AML-193 (cell line): ENCODE measurements at places on chromosomes 2 and 18.

DNA sequence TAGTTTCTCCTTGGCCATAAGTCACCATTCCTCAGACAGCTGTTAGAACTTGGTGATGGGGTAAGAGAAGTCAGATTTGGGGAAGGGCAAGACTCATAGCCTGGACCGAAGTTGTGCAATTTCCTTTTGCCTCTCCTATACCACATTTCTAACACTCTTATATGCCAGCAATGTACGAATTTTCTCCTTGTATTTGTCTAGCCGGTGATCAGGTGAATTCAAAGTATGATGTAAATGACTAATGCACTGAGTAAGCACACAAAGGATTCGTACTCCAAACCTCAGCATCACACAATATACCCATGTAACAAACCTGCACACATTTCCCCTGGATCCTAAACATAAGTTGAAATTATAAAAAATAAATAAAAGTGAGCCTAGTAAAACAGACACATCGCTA lies 1143.5 kb upstream of the CELF4 start:
- DNase-seq = no peak

DNA sequence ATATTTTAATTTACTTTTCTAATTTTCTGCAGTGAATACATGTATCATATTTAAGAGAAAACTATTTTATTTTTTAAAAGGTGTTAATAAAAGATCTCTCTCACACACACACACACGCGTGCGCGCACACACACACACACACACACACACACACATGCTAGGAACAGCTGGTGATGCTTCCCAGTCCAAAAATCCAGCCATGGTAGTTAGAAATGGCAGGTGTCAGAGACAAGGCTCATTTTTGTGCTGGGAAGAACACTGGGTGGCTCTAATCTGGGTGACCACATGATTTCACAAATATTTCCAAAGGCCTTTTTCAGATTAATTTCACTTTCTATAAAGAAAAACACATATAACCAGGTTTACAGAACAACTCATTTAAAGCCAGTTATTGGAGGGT lies 104.5 kb upstream of the NCK2 start:
- no peak for DNase-seq

DNA sequence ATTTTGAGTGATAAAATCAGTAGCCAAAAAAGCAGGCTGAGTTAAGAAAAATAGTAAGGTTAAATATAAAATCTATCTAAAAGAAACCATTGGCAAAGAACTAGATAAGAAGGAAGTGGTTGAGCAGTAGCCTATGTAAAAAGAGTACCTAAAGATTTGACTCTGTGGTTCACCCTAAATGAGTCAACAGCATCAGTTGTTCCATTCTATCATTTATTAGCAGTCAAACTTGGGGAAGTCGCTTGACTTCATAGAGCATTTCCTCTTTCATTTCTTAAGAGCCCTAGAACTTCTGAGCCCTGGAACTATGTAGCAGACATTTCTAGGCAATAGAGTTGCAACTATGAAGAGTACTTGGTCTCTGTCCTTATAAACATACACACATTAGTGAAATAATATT lies 381.7 kb downstream of the NUP35 start:
- DNase-seq = no peak

DNA sequence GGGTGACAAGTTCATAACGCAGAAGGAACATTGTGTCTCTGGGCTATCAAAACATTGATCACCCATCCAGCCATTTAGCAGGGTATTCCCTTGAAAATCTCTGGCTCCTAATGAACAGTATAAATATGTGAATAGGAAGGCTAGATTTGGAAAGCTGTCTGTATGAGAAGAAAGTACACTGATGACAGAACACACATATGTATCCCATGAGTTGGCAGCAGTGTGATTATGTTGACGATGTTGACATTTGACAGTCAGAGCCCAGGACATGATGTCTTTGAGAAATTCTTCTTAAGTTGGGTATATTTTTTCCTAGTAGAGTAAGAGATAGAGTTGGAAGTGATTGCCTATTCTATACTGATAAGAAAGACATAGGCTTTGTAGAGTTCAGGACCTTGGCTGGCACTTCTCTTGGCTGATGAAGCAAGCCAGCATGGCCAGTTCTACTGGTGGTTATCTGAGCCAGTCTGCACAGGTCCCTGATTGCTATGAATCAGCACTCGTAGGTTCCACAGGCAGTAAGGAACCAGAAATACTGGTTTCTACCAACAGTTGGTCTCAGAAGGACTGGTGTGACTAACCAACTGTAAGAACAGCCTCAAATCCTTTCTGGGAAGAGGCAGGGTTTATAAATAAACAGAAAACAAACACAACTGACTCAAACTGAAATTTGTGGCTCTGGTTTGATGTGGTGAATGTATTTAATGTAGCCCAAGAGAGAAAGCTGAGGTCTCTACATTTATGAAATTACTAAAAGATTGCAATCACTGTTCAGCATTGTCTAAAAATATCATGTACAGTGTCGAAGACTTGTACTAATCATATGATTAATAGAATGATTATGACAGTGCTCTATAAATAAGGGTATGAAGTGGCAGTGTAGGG lies 43.9 kb upstream of the RAPH1 start:
- DNase-seq = no peak

GRCh38 chr2:129400826-129401225 lies 578.6 kb upstream of the RAB6C start:
- DNase-seq = no peak

DNA sequence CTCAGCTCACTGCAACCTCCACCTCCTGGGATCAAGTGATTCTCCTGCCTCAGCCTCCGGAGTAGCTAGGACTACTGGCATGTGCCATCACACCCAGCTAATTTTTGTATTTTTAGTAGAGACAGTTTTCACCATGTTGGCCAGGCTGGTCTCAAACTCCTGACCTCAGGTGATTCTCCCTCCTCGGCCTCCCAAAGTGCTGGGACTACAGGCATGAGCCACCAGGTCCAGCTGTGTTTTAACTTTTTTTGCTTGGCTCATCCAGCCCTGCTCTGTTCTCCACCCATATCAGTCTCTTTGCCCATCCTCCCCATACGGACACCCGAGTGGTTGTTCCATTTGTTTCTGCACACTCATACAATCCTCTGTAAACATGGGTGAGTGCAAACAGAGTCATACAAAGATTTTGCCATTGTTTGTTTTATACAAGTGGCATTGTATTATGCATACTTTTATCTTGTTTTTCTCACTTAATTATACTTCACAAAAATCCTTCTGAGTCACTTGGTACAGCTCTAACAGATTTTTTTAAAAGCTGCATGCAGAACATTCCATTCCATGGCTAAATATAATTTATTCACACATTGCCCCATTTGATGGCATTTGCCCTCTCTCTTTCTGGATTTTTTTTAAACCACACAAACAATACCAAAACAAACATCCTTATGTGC lies 5.3 kb downstream of the APOB start:
- DNase-seq = no peak

DNA sequence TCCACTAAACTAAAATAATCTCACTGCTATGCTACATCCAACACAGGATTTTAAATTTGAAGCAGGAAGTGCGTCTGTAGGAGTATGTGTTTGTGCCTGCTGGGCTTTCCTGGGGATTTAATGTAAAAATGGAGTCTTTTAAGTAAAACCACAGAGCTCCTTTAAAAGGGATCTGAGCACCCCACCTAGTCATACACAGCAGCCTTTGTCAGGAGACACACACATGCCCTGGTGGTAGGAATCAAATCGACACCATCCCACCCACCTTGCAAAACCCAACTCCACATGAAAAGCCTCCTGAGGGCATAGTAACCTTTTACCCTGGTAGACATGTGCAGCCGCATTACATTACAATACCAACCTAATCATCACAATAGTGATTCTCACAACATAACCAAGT lies 29.1 kb downstream of the UXS1 start:
- DNase-seq = no peak

- DNase-seq = no peak
These were observed 92.0 kb downstream of the TMEM163 start for GRCh38 chr2:134626781-134627180.

DNA sequence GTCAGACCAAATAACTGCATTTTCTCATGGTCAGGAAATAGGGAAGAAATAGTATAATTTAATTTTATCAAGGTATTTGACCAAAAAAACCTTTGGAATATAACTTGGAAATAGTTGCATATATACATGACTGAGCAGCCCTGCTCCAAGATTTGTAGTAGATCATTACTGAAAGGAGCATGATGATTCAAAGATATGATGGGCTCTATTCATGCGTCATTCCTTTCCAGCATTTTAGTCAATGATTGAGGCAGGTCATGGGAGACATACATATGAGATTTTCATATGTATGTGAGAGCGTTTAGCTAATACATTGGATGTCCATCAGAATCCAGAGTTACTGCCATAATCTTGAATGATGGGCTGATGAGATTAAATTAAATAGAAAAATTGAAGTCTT lies 74.5 kb downstream of the CAB39 start:
- no peak for DNase-seq

GRCh38 chr2:238093181-238094140 lies 6.7 kb upstream of the ESPNL start:
- DNase-seq = no peak

DNA sequence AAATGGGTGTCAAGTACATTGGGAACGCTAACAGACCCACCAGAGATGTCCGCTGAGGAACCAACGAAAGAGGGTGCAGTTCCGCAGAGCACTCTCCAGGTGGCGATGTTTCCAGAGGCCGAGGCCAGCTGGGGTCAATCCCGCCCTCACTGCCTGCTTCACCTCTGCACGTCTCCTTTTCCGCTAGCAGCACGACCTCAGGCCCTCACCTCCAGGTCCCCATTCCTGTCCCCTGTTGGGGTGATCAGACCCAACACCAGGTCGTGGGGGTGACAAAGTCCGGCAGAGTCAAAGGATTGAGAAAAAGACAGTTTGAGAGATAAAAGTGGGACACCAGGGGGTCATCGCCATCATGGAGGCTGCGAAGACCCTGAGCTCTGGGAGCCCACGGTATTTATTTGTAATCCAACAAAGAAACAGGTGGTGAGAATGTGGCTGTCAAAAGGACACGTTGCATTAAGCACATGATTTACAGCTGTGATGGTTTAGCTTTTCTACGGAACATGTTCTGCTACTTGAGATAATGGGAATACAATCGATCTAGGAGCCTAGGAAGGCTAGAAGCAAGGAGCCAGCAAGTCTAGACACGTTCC lies 27.3 kb downstream of the ZAP70 start:
- no peak for DNase-seq

DNA sequence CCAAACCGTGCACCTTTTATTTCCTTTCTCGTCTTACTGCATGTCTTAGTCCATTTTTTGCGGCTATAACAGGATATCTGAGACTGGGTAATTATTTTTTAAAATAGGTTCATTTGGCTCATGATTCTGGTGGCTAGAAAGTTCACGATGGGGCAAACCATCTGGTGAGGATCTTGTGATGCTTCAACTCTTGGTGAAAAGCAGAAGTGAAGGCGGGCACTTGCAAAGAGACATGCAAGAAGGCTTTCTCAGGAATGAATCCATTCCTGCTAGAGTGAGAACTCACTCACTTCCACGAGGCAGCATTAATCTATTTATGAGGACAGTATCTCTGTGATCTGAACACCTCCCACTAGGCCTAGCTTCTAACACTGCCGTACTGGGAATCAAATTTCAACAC lies 327.1 kb upstream of the RBMS1 start:
- no peak for DNase-seq

DNA sequence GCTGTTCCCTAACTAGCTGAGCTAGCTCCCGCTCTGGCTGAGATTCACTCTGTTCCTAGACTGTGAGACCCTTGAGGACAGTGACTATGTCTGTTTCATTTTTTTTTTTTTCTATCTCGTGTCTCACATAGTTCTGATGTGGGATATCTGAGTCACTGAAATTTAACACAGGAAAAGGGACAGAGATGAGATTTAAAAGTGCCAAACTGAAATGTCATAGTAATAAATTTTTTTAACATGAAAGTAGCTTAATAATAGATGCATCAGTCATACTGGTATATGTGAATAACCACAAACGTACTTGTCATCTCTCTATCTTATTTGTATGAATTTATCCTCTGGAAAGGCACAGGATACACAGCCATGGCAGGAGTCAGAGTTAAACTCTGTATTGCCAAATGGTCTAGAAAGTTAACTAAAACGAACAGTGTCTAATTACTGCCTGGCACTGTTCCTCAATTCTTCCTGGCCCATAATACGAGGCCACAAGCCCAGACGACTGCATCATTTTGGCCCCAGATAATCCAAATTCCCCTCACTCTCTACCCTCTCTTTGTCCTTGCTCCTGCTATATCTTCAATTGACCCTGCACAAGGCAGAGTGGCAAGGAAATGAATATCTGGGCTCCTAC lies 87.5 kb downstream of the SATB2 start:
- DNase-seq = no peak

DNA sequence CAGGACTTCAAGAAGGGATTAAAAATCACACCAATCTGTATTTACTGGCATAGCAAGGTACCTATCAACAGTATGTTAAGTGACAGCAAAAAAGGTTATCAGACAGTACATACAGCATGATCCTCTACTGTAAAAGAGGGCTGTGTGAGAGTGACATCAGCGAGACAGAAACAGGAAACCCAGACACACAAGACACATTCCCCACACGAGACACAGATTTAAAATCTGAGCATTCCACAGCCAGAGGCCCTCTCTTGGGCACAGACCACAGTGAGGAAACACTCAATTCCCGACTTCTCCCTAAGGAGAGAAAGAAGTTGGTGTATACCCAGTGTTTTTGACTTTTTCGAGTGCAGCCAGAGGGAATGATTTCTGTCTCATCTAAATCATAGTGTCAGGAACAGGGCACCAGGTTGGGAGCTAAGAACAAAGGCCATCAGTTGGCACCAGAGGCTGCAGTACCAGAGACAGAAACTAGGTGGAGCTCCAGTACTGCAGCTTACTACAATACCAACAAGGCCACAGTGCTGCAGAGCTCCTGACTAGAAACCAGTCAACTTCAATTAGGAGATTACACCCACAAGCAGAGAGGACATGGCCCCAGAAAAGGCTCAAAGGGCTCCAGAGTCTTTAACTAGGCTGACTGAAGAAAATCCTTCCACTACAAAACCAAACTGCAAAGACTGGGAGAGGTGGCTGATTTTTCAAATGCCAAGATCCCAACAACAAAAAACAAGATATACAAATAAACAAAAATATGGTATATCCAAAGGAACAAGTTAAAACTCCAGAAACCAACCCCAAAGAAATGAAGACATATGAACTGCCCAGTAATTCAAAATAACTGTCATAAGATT lies 41.0 kb downstream of the UNC50 start:
- DNase-seq = peak; percentile 84

DNA sequence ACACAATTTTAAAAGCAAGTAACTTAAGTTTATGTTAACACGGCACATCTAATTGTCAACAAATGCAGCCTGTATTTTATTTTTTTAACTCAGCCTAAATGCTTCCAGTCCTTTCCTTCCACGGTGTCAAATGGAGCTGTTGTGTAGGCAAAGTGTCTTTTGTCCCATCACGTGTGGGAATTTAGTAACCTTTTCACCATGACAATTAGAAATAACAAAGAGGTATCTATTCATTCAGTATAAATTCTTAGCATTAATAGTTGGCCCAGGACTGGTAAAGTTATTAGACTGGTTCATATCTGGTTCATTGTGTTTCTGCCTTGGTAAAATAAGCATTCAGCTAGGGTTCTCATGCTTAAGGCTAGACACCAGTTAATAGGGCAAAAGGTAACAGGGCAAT lies 47.9 kb downstream of the FRZB start:
- DNase-seq = no peak

- no peak for DNase-seq
These were observed 124.3 kb downstream of the ICOS start for GRCh38 chr2:204060841-204061240.

GRCh38 chr2:188734691-188735090 lies 239.5 kb upstream of the COL3A1 start:
- no peak for DNase-seq
